ENCODE measurements at places on chromosomes 7 and 10. TPM values are rescaled to one million over a fixed set of nuclear protein-coding genes. Genes with fewer than 3 reads are reported as not detected.

DNA sequence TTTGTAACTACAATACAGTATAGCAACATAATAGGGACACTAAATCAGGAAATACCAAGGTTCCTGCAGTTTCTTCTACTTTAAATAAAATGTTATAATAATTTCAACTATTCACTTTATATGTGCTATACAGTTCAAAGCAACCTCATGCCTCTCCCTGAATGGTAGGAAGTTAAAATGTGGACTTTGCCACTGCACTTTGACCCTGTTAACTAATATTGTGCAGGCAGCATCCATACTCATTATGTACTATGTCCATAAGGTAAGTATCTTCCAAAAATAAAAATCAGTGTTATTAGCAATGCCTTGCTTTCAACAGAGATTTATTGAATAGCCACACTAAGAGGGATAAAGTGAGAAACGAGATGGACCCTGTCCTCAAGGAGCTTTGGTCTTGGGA lies 4.8 kb downstream of the STEAP4 start:
- no peak for DNase-seq

DNA sequence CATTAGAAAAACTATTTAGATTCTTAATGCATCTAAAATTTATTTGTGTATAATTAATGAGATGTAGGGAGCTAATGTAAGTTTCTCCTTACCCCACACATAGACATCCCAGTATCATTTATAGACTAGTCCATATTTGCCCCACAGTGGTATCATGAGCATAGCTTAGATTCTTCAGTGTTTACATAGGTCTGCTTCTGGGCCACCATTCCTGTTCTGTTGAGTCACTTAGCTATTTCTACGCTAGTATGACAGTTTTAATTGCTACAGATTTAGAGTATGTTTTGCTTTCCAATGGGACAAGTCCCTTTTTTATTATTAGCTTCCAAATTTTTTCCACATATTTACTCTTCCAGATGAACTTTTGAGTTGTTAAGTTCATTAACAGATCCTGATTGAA lies 69.4 kb downstream of the MCMBP start:
- DNase-seq, result no peak

- DNase-seq, result no peak
These were observed 155.2 kb downstream of the PRKAG2 start for GRCh38 chr7:151721694-151722093.

- no peak for DNase-seq
These were observed 17.2 kb downstream of the ABCC2 start for GRCh38 chr10:99799613-99800012.

Gene ACBD7
- total RNA-seq, result not detected

Gene NAT16
- not detected for total RNA-seq

DNA sequence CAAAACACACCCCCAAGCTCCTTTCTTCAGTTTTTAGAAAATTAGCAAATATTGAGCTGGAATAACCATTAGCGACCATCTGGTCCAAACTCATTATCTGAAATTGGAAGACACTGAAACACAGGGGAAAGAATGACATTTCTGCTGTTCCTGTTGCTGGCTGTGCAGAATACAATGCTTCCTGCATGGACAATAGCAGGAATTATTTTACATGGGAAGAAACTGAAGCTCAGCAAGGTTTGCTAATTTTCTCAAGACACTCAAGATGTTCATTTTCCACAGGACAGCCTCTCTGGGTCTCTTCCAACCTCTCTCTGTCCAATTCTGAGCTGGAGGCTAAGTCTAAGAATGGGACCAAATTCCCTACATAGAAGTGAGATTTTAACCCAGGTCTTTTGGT lies 81.9 kb upstream of the TNS3 start:
- DNase-seq, result no peak

Gene DENND2A
- 17.8 TPM for total RNA-seq

Gene PALD1
- 5.3 TPM for total RNA-seq

GRCh38 chr10:75319274-75319673 lies 82.3 kb downstream of the ZNF503 start:
- DNase-seq, result no peak

DNA sequence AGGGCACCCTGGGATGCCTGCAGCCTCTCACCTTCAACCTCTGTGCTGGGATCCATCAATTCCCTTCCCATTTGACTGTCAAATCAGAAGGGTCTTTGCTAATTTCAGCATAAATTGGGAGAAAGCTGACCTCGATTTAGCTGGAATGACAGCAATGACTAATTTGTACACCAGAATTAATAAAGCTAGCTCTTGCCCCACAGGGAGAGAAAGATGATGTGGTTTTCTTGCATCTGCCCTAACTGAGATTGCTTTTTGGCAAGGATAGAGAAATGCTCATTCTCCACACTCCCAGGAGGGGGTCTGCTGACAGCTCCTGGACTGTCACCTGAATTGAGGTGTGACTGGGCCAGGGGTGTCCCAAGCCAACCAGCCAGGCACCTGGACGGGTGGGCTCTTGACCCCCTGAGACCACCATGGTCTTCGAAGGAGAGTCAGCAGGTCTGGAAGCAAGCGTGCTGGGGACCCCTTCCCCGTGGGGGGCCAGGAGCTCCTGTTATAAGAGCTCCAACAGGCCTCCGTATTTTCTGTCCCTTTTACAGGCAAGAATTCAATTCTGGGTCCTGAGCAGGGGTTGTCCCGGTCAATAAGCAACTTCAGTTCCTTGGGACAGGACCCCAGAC lies 42.1 kb downstream of the RBM17 start:
- no peak for DNase-seq
